Endothelial cell (in vitro differentiated cells): ENCODE measurements at places on chromosomes 16 and 17.

DNA sequence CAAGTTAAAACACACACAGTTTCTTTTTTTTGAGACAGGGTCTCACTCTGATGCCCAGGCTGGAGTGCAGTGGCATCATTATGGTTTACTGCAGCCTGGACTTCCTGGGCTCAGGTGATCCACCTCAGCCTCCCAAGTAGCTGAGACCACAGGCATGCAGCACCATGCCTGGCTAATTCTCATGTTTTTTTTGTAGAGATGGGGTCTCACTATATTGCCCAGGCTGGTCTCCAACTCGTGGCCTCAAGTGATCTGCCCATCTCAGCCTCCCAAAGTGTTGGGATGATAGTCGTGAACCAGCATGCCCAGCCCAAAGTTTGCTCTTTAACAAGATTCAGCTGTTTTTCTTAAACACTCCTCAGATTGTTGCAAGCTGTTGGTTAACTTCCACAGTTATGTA lies 39.0 kb downstream of the PRPSAP2 start:
- peaks cover 2% of the 10 kb centered on the region for H3K4me1 ChIP-seq
- peaks cover 4% of the 10 kb centered on the region for H3K27me3 ChIP-seq
- H3K27ac ChIP-seq = no peak overlapping the region
- H3K36me3 ChIP-seq = peaks cover 30% of the 10 kb centered on the region
- DNase-seq = no peak

DNA sequence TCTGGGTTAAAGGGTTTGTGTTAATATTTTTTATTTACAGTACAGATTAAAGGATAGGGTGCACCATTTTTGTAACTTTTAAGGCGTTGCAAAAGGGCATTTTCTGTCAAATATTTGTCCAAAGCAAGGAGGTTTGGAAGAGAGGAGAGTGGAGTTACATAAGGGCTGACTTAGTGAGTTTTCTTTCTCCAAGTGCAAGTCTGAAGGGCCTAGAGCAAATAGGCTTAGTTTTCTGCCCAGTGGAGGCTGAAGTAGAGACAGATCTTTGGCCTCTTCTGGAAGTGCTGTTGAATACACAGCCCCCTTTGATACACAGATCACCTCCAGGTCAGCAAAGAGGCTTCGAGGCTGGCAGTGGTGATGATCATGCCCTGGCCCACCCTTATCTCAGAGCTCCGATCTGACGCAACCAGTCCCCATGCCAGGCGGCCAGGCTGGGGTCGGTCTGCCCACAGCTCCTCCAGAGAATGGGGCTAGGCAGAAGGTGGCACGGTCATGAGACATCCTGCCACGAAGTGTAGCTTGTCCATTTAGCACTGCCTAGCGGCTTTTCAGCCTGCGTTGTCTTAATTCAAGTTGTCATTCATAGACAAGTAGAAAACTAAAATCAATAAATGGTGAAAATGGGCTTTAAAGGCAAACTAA lies 79.5 kb upstream of the IRX3 start:
- peaks cover 20% of the 10 kb centered on the region for H3K4me1 ChIP-seq
- no peaks in the 10 kb centered on the region for H3K27me3 ChIP-seq
- H3K36me3 ChIP-seq = no peaks in the 10 kb centered on the region
- H3K4me3 ChIP-seq = no peak overlapping the region
- H3K27ac ChIP-seq = no peak overlapping the region

- no peak for DNase-seq
- no peak overlapping the region for H3K27ac ChIP-seq
- no peak overlapping the region for H3K4me3 ChIP-seq
Measured at GRCh38 chr16:10812312-10813098, 6.1 kb downstream of the TVP23A start.

GRCh38 chr17:78798695-78799559 lies 16.9 kb upstream of the CYTH1 start:
- no peak overlapping the region for H3K27ac ChIP-seq
- H3K4me3 ChIP-seq = peak overlapping the region; percentile 40
- peaks cover 33% of the 10 kb centered on the region for H3K4me1 ChIP-seq

GRCh38 chr17:67475161-67475937 lies 98.3 kb downstream of the PITPNC1 start:
- H3K4me3 ChIP-seq = no peak overlapping the region
- H3K27ac ChIP-seq = peak overlapping the region; percentile 66
- peaks cover 3% of the 10 kb centered on the region for H3K27me3 ChIP-seq
- DNase-seq = peak; percentile 74
- H3K36me3 ChIP-seq = no peaks in the 10 kb centered on the region

DNA sequence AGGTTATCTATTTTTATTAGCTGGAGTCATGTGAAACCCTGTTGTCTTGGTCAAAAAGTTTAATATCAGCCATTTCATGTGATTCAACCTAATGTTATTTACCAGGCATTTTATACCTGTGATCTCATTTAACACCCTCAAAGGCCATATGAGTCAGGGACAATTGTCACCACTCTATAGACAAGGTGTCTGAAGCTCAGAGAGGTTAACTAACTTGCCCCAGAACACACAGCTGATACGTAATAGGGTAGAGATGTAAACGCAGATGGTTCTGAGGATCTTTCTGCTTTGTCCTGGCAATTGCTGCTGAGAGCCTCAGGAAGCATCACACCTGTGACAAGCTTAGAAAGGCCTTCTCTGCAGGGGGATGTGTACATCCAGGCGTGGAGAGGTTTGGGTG lies 4.9 kb downstream of the CD300A start:
- H3K27me3 ChIP-seq = peaks cover 2% of the 10 kb centered on the region
- H3K36me3 ChIP-seq = no peaks in the 10 kb centered on the region
- DNase-seq = no peak
- no peak overlapping the region for H3K4me3 ChIP-seq

GRCh38 chr17:61689610-61690180 lies 98.7 kb upstream of the NACA2 start:
- no peak overlapping the region for H3K4me3 ChIP-seq
- H3K27ac ChIP-seq = no peak overlapping the region
- no peaks in the 10 kb centered on the region for H3K4me1 ChIP-seq
- peaks cover 4% of the 10 kb centered on the region for H3K36me3 ChIP-seq
- no peak for DNase-seq

- H3K27ac ChIP-seq = no peak overlapping the region
- peaks cover 6% of the 10 kb centered on the region for H3K27me3 ChIP-seq
Measured at GRCh38 chr17:41537614-41537954, 9.5 kb upstream of the KRT19 start.

DNA sequence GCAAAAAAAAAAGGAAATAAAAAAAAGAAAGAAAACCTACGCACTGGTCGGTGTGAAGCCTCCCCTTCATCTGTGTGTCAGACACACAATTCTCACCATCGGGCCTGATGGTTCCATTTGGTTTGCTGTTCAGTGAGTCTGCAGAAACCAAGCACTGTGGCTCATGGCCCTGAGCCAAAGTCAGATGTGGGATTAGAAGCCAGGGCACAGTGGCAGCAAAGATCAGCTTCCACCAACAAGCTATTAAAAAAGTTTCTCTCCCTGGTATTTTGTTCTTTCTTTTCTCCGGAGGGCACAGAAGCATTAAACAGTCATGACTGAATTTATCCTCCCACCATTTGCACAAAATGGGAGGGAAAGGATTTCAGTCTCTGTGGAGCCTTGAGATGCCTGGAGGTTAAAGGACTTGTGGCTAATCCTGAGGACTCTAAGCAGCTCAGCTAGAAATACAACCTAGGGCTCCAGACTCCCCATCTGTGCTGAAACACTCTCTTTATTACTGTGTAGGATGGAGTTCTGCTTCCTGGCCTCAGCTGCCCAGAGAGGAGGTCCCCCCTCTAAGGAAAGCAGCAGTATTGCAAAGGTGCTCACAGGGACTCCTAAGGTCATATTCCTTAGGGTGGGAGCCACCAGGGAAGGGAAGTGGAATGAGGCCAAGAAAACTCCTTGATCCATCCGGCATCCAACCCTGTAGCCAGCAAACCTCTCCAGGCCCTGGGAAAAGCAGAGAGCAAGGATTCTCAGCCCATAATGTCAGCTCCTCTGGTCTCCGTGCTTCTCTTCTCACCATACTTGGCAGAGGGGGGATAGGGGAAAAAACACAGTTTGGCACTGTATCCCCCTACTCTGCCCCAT lies 28.2 kb downstream of the SLC39A11 start:
- H3K36me3 ChIP-seq = no peaks in the 10 kb centered on the region
- DNase-seq = no peak
- no peak overlapping the region for H3K27ac ChIP-seq
- H3K27me3 ChIP-seq = no peaks in the 10 kb centered on the region

- H3K36me3 ChIP-seq = peaks cover 19% of the 10 kb centered on the region
- no peak overlapping the region for H3K27ac ChIP-seq
- peaks cover 24% of the 10 kb centered on the region for H3K27me3 ChIP-seq
- H3K4me3 ChIP-seq = no peak overlapping the region
- DNase-seq = no peak
Measured at GRCh38 chr17:81348097-81349055, 46.9 kb upstream of the BAHCC1 start.

- H3K4me3 ChIP-seq = no peak overlapping the region
- no peaks in the 10 kb centered on the region for H3K36me3 ChIP-seq
- H3K27ac ChIP-seq = no peak overlapping the region
- peaks cover 13% of the 10 kb centered on the region for H3K27me3 ChIP-seq
- H3K4me1 ChIP-seq = peaks cover 9% of the 10 kb centered on the region
Measured at GRCh38 chr17:81491761-81492160, 20.8 kb downstream of the ACTG1 start.

DNA sequence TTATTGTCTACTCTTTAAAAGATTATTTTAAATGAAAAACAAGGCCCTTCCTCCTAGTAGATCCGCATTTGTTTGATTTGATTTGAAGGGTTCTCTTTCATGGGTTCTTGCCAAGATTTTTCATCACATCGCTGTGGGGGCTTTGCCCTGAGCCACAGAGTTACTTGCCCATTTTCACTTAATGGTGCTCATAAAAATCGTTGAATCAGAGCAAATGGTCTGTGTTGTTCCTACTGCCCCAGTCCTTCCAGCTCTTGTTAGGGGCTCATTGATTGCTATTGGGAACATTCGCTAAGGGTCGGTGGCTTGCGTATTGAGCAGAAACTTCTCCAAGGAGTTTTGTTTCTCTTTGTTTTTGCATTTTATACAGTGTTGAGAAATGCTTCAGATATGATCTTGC lies 1023.4 kb upstream of the CDH8 start:
- peaks cover 9% of the 10 kb centered on the region for H3K4me1 ChIP-seq
- no peaks in the 10 kb centered on the region for H3K36me3 ChIP-seq
- no peak overlapping the region for H3K4me3 ChIP-seq
- H3K27me3 ChIP-seq = no peaks in the 10 kb centered on the region

- H3K4me3 ChIP-seq = peak overlapping the region; percentile 80
- peaks cover 8% of the 10 kb centered on the region for H3K27me3 ChIP-seq
- peak; percentile 53 for DNase-seq
- H3K36me3 ChIP-seq = peaks cover 4% of the 10 kb centered on the region
Measured at GRCh38 chr17:18158022-18158600, 25.5 kb upstream of the ALKBH5 start.

DNA sequence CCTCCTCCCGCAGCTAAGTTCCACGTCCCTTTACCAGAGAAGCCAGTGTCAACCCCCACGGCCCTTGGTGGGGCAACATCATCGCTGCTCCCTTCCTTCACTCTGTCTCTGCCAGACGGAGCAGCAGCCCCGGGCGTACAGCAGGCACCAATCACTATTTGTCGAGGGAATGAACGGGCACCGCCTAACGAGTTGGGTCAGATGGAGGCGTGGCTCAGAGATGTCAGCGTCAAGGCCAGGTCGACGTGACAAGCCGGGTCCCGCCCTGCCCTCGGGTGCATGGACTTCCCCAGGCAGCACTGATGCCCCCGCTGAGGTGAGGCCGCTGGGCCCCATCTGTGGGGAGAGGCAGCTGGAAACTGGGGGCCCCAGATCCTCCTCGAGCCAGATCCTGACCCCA lies 50.0 kb downstream of the CBFA2T3 start:
- peaks cover 2% of the 10 kb centered on the region for H3K27me3 ChIP-seq
- DNase-seq = no peak
- H3K4me3 ChIP-seq = no peak overlapping the region
- no peak overlapping the region for H3K27ac ChIP-seq
- H3K36me3 ChIP-seq = no peaks in the 10 kb centered on the region

DNA sequence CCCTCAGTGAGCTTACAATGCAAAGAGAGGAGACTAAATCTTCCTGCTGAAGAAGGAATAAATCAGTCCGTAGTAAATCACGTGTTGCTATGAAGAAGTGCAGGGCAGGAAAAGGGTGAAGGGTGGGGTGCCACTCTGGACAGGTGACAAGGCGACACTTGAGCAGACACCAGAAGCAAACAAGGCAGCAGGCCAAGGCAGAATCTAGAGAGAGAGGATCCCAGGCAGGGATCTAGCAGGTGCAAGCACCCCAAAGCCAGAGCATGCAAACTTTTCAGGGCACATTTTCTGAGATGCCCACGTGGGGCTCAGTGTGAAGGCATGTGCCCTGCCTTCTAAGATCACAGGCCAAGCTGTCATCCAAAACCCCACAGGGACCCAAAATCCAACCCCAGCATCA lies 193.3 kb downstream of the ZNF423 start:
- DNase-seq = no peak
- peaks cover 4% of the 10 kb centered on the region for H3K4me1 ChIP-seq
- H3K4me3 ChIP-seq = no peak overlapping the region
- H3K27me3 ChIP-seq = peaks cover 13% of the 10 kb centered on the region
